A549 treated with CORT108297 at 1 μM for 4 hours (cell line): ENCODE measurements at places on chromosomes 16 and 17. TPM values are rescaled to one million over a fixed set of nuclear protein-coding genes. Genes with fewer than 3 reads are reported as not detected.

The OMG gene
- not detected in 5 replicates for total RNA-seq

The ZG16B gene
- 0.74 to 1.2 TPM (median 0.82 TPM) in 5 replicates for total RNA-seq

The NPIPB2 gene
- 2.3 to 4.7 TPM (median 3.9 TPM) in 5 replicates for total RNA-seq

The ARHGAP44 gene
- 2.1 to 3.4 TPM (median 2.7 TPM) in 5 replicates for total RNA-seq

The CCL17 gene
- not detected in 5 replicates for total RNA-seq

The HS3ST2 gene
- not detected in 5 replicates for total RNA-seq

The NLRC3 gene
- 0.01 to 0.05 TPM (median 0.02 TPM) in 4 of 5 replicates, not detected in the other for total RNA-seq

The HBA2 gene
- total RNA-seq = 0.24 to 0.60 TPM (median 0.47 TPM) in 4 of 5 replicates, not detected in the other

The PAGR1 gene
- 42.7 to 48.5 TPM (median 46.7 TPM) in 5 replicates for total RNA-seq

The CEP112 gene
- total RNA-seq = 4.2 to 6.8 TPM (median 6.0 TPM) in 5 replicates

The ABCC12 gene
- total RNA-seq = 0.05 to 0.16 TPM (median 0.12 TPM) in 4 of 5 replicates, not detected in the other

The DPEP1 gene
- 0.78 to 1.2 TPM (median 0.83 TPM) in 5 replicates for total RNA-seq

The HOXB2 gene
- 0.51 to 0.76 TPM (median 0.55 TPM) in 5 replicates for total RNA-seq

The CA4 gene
- total RNA-seq = 0.07 to 0.25 TPM (median 0.20 TPM) in 3 of 5 replicates, not detected in the others

The PRCD gene
- total RNA-seq = 0.22 TPM in 1 of 5 replicates, not detected in the others

The OVCA2 gene
- 58.4 to 82.7 TPM (median 75.3 TPM) in 5 replicates for total RNA-seq

The TNFRSF13B gene
- total RNA-seq = not detected in 5 replicates

The RAB37 gene
- 0.87 to 1.7 TPM (median 1.2 TPM) in 5 replicates for total RNA-seq

The PLA2G10 gene
- 0.21 to 0.29 TPM (median 0.24 TPM) in 4 of 5 replicates, not detected in the other for total RNA-seq

The GAST gene
- 0.21 to 0.34 TPM in 2 of 5 replicates, not detected in the others for total RNA-seq

The CCT6B gene
- 0.77 to 1.5 TPM (median 1.3 TPM) in 5 replicates for total RNA-seq

The TEX19 gene
- total RNA-seq = 0.30 to 0.60 TPM (median 0.44 TPM) in 5 replicates

The HSD11B2 gene
- 1.3 to 2.3 TPM (median 2.0 TPM) in 5 replicates for total RNA-seq

The SLC5A10 gene
- total RNA-seq = 0.12 to 0.38 TPM (median 0.20 TPM) in 5 replicates

The HOXB1 gene
- total RNA-seq = not detected in 5 replicates

The KRT20 gene
- 0.18 to 0.28 TPM (median 0.26 TPM) in 5 replicates for total RNA-seq

The UTS2R gene
- total RNA-seq = not detected in 5 replicates

The CCL2 gene
- total RNA-seq = 24.8 to 45.1 TPM (median 26.2 TPM) in 5 replicates

The INCA1 gene
- total RNA-seq = 1.3 to 1.7 TPM (median 1.4 TPM) in 5 replicates

The KRTAP2-3 gene
- total RNA-seq = 0.11 to 0.18 TPM (median 0.17 TPM) in 3 of 5 replicates, not detected in the others

The CNTNAP4 gene
- not detected in 5 replicates for total RNA-seq

The GGT6 gene
- total RNA-seq = not detected in 5 replicates

The GP2 gene
- not detected in 5 replicates for total RNA-seq

The PRRT2 gene
- 0.24 to 0.51 TPM (median 0.30 TPM) in 5 replicates for total RNA-seq

The TAT gene
- 0.02 to 0.05 TPM (median 0.03 TPM) in 3 of 5 replicates, not detected in the others for total RNA-seq

The NAGS gene
- 0.84 to 1.2 TPM (median 1.1 TPM) in 5 replicates for total RNA-seq

The PLD2 gene
- total RNA-seq = 19.1 to 29.3 TPM (median 26.6 TPM) in 5 replicates

The CDRT15 gene
- total RNA-seq = not detected in 5 replicates

The WIPF2 gene
- 17.5 to 23.7 TPM (median 21.1 TPM) in 5 replicates for total RNA-seq

The KCNH6 gene
- total RNA-seq = not detected in 5 replicates

The ADAD2 gene
- 0.05 to 0.08 TPM (median 0.07 TPM) in 3 of 5 replicates, not detected in the others for total RNA-seq

The AATK gene
- 0.23 to 0.66 TPM (median 0.60 TPM) in 5 replicates for total RNA-seq

The ENGASE gene
- 13.0 to 27.2 TPM (median 20.6 TPM) in 5 replicates for total RNA-seq

The SMIM36 gene
- not detected in 5 replicates for total RNA-seq

The TEKT5 gene
- total RNA-seq = not detected in 5 replicates

The SCNN1B gene
- total RNA-seq = 0.18 to 0.37 TPM (median 0.22 TPM) in 4 of 5 replicates, not detected in the other

The USP36 gene
- total RNA-seq = 50.5 to 64.7 TPM (median 58.8 TPM) in 5 replicates

The LRRC36 gene
- 0.09 to 0.23 TPM (median 0.09 TPM) in 3 of 5 replicates, not detected in the others for total RNA-seq

The EVI2B gene
- total RNA-seq = 0.10 to 0.17 TPM (median 0.15 TPM) in 5 replicates
